ENCODE measurements at places on chromosomes 1 and 21. TPM values are rescaled to one million over a fixed set of nuclear protein-coding genes. Genes with fewer than 3 reads are reported as not detected.

- DNase-seq = peak; percentile 73
Observed at GRCh38 chr1:45018599-45019230, 6.7 kb downstream of the UROD start.

DNA sequence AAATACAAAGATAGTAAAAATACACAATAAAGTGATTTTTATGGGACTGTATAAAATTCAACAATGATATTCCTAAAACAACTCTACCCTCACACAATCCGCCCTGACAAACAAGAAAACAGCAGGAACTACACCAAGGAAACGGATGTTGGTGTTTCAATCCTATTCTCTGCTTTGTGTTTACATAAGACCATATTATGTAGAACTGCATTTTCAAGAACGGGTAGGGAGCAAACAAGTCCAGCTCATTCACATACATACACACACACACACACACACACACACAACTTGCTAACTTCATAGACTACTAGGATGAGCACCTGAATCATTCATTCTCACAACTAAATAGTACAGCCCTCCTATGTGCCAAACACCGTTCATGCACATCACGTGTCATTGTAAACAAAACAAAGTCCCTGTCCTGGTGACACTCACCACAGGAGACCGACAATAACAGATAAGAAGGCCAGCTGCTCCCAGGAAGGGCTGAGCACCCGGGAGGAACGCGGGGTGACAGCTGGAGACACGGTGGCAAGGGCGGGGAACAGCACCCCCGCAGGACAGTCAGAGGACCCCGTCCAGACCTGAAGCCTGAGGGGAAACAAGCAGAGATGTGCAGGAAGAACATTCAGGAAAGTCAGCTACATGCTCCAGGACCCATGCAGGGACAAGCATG is 43.0 kb downstream of the NPHP4 start:
- DNase-seq = no peak

DNA sequence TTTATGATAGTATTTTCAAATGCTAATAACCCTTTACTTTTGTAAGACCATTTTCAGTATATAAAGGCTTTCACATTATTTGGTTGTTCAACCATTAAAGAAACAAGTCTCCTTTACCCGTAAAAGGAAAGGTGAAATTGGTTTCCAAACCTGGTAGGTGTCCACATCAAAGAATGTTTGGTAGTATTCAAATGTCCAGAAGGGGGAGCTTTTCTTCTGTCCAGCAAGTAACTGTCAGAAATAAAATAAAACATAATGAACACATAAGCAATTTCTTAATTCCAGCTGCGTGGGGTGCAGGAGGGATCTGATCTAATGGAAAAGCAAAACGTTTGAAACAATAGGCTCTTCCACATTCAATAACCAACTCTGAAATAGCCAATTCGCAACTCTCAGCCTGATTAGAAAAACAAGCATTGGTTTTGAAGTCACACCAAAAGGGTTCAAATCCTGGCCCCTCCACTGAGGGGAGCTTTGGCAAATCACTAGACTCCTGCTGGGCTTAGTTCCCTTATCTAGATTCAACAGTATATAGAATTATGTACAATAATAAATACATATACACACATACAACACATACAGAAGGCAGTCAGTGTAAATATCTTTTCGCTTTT is 11.0 kb downstream of the YIPF1 start:
- DNase-seq = no peak

GRCh38 chr1:167371030-167371429 is 147.3 kb downstream of the CD247 start:
- no peak for DNase-seq

GRCh38 chr21:44866780-44867179 is 6.7 kb downstream of the PTTG1IP start:
- no peak for DNase-seq

DNA sequence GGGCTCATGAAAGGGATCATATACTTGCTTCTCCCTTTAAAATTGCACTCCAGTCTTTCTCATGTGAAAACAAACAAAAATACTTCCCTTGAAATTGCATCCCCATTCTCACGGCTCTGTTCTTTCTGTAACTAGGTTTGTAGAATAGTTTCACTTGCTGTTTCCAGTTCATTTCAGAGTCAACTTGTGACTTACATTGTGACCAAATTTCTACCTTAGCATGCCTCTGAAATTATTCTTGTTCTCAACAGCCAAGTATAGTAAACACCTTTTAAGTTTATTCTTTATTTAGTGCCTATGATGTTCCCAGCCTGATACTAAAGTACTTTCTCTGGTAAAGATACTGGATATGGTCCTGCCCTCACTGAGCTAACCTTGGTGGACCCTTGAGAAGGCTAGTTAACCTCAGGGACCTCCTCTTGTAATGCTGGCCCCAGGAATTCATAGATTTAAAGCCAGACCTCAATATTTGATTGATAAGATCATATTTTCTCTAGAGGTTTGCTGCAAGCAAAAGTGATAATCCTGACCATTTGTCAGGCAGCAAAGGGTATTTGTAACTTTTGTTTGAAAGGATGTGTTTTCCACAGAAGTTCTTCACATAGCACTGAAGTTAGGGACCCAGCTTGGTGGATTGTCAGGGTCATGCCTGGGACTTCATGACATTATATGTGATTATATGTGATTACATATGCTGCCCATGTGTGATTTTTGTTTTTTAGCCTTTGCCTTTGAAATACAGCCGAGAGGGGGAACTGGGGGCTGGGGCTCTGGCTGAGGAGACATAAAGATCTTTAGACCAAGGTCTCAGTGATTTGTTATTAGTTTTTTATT is 29.6 kb downstream of the VANGL2 start:
- DNase-seq = no peak

DNA sequence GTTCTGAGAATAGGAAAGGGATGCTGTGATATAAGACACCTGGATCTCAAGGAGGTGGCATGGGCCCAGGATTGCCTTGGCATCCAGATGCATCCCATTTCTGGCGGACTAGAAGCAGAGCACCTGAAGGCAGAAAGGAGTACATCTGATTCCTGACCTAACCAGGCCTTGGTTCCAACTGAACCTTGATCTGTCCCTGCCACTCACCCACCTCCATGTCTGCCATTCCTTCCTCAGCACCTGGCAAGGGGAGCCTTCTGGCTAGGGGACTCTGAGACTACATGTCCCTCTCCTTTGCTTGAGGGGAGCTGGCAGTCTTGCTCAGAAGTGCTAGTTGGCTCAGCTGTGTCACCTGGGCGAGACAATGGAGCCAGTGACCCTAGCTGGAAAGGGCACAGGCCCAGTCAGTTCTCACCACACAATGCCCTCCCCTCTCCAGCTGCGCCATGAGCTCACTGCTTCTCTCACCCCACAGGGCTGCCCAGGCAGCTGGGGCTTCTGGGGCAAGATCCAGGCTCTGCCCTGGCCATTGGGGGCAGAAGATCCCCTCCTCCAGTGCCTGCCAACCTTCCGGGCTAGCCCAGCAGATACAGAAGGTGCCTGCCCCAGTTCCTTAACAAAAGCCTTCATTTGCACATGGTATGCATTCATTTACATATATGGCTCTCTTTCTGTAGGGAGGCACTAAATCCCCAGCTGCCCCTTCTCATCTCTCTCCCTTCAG is 2.9 kb downstream of the IGSF8 start:
- DNase-seq = no peak

DNA sequence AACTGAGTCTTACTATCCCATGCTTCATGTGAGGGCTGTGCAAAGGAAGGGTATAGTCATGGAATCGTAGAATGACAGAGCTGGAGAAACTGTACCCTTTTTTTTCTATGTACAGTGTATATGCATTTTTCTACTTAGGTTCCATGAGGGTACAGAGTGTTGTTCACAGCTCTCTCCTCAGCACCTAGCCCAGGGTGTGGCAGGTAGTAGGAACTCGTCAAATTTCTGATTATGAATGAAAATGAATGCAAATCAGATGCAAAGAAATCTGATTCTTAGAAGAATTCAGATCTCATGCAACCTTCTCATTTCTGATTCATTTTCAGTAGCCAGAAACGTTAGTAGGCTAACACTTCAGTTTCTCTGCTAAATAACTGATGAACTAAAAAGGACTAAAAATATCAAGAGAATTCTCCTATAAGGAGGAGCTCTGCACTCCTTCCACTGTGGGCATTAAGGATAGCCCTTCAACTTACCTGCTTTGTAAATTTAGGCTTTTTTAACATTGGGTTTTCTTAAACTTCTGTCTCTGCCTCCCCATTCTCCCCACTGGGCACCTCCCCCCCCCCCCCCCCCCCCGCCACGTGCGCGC is 18.0 kb upstream of the HHAT start:
- DNase-seq = no peak

DNA sequence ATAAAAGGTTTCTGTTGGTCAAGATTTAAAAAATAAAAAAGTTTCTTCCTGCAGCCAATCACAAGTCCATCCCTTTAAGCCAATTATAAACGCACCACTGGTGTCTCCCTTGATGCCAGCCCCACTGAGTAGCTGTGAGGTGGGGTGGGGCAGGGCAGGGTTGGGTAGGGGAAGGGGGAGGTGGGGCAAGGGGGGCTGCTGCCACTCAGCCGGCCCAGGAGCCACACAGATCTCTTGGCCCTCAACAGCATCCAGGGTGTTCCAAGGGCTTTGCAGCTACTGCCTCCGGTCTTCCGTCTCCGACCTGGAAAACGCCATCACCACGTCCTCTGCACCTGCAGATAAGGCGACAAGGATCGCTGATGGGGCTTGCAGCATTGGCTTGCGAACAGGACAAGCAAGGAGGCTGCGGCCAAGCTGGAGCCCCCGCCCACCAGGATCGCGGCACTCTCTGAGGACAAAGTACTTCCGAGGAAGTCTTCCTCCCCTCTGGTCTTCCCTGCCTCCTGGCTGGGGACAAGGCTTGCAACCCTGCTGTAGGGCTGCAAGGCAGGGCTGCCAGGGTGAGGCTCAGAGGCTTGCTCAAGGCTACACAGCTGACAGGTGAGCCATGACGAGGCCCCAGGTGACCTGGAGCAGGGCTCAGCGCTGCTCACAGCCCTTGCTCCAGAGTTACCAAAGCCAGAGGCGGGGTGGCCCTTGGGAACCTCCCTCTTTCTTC is 26.8 kb upstream of the CLSTN1 start:
- no peak for DNase-seq

DNA sequence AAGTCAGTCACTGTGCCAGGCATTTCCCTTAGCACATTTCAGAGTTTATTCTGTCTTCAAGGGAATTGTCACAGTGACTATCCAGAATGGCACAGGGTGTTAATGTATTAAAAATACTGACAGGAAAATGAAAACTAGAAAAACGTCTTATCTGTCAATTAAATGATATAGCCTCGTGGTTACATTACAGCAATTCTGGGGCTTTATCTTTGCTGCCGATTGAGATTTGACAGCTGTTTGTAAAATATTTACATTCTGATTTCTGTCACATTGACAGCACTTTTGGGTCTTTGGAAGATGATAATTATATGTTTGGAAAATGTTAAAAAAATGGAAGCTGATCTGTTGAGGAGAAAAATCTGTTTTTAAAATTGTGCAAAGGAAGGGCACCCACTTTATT is 250.0 kb downstream of the CHRM3 start:
- no peak for DNase-seq

- DNase-seq = no peak
Observed at GRCh38 chr1:11466416-11466815, 12.5 kb upstream of the DISP3 start.

DNA sequence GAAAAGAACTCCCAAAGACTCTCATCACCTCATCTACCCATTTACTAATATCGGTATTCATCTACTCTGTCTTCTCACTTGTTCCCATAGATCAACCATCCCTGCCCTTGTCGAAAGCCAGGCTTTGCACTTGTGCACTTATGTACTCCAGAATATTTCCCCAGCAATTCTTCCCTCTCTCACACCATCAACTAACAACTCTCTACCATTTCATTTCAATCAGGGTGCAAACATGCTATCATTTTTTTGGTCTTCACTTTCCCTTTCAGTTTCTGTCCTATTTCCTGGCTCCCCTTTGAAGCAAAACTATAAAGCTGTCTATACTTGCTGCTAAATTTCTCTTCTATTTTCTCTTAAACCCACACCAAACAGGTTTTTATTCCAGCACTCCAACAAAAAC is 6.7 kb downstream of the C1orf105 start:
- no peak for DNase-seq

DNA sequence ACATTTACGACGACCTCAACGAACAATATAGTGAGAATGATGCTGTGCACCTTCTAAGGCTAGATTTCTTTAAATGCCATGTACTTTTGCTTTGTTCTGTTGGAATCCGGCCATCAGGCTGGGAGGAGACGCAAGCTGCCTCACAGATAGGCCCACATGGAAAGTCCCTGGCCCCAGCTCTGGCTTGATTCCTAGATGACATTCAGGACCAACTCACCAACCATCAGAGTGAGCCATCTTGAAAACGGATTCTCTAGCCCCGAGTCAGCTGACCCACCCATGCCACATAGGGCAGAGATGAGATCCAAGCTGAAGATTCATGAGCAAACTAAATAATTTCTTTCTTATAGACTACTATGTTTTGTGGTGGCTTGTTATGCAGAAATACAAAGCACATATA is 164.4 kb downstream of the ZNF281 start:
- no peak for DNase-seq

OR2L2 gene
- not detected for total RNA-seq

LENEP gene
- 0.82 TPM for total RNA-seq

LRRN2 gene
- 71.1 TPM for total RNA-seq

RGS4 gene
- total RNA-seq = 15.2 TPM

CTH gene
- 20.2 TPM for total RNA-seq

Measured in endothelial cell (in vitro differentiated cells).